EH (cell line): ENCODE measurements at places on chromosomes 11 and 22.

DNA sequence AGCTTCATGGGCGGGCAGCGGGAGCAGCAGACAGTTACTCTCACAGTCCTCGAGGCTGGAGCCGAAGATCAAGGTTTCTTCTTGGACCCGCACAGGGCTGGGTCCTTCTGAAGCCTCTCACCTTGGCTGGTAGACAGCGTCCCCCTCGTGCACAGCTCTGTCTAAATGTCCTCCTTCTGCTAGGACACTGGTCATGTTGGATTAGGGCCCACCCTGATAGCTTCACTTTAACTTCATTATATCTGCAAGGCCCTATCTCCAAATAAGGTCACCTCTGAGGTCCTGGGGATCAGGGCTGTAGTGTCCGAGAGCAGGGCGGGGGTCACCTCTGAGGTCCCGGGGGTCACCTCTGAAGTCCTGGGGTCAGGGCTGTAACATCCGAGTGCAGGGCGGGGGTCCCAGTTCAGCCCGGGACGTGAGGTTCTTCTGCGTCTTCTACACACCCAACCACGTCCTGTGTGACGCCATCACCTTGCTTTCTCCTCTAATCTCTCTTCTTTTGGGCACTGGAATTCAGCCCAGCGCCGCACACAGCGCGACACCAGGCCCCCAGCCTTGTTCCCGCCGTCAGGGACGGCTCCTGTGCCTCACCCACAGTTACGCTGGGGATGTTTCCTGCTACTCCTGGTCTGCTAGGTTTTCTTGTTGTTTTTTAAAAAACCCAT, 34.1 kb upstream of the TOLLIP start:
- no peak for DNase-seq

GRCh38 chr11:6911948-6912347, 8.9 kb upstream of the OR2D3 start:
- DNase-seq, result peak; percentile 7

DNA sequence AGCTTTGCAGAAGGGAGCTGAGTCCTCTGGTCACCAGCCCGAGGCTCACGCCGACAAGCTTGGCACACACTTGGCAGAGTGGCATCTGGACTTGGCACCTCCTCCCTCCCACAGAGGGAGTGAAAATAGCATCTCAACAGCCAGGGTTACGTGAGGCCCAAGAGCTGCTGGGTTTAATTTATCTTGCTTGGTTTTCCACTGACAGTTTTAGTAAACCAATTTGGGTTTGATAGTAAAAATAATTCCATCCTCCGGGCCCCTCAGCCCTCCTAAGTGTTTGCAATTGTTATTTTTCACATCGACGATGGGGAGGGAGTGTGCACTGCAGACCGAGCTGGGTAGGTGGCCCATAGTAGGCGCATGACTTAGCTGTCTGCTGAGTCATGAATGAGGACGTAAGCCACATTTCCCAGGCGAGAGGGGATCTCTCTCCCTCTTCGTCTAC, 107.6 kb upstream of the ASPHD2 start:
- peak; percentile 97 for DNase-seq

GRCh38 chr11:118646393-118646792, 33.1 kb downstream of the TREH start:
- no peak for DNase-seq

GRCh38 chr11:27705873-27706820, 5.9 kb upstream of the BDNF start:
- peak; percentile 58 for DNase-seq

DNA sequence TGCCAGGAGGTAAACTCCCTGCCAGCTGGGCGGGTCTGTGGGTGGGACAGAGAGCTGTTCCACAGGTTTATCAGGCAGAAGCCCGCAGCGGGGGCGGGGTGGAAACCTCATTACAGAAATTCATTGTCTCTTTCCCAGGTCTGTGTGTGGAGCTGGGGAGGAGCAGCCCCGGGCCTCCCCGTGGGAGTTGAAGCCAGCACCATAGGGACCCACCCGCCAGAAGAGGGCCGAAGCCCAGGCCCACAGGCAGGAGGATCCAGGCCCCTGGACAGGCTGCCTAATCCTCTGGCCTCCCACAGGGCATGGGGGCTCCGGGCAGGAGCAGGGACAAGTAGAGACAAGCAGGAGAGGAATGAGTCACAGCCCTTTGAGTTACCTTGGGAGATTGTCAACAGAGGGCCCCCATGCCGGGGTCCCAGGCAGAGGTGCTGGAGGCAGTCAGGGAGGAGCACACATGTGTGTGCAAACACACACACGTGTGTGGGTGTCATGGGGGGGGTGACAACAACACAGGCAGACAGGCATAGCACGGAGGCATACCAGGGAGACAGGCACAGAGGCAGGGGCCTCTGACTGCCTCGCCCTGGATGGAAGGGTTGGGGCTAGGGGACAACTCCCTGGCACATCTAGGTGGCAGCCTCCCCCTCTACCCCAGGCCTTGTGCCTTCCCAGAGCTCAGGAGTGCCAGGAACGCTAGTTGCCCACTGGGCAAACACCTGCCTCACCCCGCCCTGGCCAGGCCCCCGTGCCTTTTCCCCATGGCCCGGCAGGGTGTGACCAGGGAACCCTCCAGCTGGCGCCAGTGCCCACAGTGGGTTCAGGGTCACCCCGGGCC, 1.4 kb downstream of the CDC42BPG start:
- DNase-seq, result no peak
